NCI-H187 (cell line): ENCODE measurements at places on chromosomes 5 and 9.

DNA sequence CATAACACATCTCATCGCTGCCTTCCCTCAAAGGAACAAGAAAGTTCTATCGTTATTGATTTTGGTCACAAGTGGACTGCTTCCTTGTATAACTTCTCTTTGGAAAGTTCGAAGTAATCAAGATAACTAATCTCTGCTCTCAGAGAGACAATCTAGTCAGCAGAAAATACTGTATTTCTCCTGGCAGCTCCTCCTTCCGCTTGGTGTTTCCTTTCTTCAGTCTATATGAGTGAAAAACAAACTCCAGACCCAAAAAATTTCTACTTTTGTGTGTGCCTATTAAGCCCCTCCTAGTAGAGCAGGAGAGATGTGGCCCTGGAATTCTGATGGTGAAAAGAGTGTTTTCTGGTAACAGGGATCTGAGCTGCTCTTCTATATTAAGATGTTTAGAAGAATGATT is 24.5 kb downstream of the OSTF1 start:
- DNase-seq = no peak

GRCh38 chr5:175517824-175518450 is 39.6 kb downstream of the SFXN1 start:
- DNase-seq = no peak

DNA sequence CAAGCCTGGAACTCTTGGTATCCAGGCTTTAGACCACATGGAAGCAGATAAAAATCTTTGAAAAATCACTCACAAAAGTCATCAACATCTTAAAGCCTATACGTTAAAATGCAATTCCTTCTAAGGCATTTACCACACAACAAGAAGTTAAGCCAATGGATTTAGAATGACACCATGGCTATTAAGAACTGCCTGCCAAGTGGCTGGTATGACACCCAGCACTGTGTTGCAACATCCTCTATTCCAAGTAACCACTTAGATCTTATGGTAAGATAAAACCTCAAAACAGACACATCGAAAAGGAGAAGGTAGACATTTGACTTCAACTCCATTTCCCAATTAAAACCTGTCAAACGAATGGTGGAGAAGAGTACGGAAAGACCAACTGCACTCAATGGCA is 344.2 kb upstream of the SLC30A5 start:
- no peak for DNase-seq

DNA sequence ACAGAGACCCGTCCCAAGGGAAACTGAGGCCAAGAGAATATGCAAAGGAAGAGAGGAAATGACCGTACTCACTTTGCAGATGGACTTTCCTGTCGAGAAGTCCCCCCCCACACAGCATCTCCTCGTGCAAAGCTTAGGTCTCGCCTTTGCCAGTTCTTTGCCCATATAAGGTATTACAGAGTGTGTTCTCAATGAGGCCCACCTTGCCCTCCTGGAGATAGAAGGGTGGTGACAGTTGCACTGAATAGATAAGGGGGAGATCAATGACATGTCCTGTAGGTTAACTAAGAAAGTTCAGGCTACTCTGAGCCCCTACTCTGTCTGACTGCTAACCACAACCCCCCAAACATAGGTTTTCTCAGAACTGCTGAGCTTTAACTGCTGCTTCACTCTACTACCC is 68.2 kb upstream of the SPTLC1 start:
- no peak for DNase-seq

- DNase-seq = no peak
Measured at GRCh38 chr9:38063363-38063707, 5.7 kb downstream of the SHB start.

DNA sequence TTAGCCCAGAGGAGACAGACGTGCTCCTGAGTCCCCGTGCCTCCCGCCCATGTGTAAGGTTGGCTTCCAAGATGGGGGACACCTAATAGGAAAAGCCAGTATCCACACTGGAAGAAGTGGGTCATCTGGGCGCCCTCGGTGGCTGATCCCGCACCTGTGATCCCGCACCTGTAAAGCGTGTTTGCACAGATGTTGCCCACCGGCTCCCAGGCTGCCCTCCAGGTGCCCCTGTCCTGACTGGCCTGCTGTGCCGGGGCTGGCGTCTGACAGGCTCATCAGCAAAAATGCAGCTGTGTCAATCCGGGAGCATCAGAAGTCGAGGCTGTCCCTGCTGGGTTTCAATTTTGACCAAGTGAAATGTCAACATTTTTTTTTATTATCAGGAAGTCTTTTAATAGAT is 88.5 kb downstream of the IRX1 start:
- no peak for DNase-seq

DNA sequence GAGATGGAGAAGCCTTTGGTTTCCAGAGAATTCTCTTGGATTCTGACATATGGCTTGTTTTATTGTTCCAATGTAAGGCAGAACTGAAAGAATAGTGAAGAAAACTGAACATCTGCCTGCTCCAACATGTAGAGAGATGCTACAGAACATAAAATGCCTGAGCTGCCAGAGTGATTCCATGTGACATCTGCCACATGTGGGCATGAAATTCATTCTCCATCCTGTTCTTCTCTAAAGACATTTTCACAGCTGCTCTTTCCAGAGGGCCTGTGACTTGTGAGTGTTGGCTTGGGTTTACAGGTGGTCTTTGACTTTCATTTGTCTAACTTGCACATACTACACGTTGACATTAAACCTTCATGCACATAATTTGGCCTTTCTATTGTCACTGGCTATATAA is 33.7 kb upstream of the TXN start:
- DNase-seq = no peak

DNA sequence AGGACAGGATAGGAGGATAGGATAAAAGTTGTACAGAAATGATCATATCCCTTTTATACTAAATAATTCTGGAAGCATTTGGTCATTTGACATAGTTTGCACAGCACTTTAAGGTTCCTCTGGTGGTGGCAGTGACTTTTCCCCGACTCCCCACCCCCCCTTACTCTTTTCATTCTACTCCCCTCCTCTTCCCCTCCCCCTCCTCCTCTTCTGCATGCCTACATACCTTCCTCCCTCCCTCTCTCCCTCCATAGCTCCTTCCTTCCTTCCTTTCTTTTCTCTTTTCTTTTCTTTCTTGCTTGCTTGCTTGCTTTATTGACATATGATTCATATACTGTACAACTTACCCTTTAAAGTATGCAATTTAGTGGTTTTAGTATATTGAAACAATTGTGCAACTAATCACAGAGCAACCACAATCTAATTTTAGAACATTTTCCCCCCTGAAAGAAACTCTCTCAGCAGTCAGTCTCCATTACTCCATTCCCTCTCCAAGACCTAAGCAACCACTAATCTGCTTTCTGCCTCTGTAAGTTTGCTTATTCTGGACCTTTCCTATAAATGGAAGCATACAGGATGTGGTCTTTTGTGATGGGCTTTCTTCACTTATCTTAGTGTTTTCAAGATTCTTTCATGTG is 159.0 kb downstream of the HACD4 start:
- no peak for DNase-seq

- no peak for DNase-seq
Measured at GRCh38 chr9:35605351-35606137, 482 bp downstream of the TESK1 start.

- no peak for DNase-seq
Measured at GRCh38 chr9:34171753-34172535, 6.9 kb upstream of the UBAP1 start.

- no peak for DNase-seq
Measured at GRCh38 chr5:3489239-3489843, 106.3 kb upstream of the IRX1 start.
